Activated T-cell treated with anti-CD3 and anti-CD28 coated beads for 4 hours (primary cell): ENCODE measurements at places on chromosomes 16 and 17.

DNA sequence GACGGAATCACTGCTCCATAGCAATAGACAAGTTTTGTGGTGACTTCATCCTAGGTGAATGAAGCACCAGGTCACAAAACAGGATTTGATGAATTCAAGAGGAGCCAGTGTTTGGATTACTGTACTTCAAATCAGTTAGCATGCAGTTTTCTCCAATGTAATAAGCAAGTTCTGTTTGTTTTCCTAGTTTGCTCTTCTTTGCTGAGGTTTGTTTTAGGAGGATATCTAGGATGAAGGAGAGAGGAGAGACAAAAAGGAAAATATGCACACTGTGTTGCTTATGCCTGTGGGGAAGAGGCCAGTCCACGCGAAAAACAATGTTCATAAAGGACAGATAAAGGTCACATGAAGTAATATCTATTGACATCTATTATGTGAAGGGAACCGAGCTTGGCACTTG, 9.0 kb downstream of the KRT37 start:
- DNase-seq, result no peak

DNA sequence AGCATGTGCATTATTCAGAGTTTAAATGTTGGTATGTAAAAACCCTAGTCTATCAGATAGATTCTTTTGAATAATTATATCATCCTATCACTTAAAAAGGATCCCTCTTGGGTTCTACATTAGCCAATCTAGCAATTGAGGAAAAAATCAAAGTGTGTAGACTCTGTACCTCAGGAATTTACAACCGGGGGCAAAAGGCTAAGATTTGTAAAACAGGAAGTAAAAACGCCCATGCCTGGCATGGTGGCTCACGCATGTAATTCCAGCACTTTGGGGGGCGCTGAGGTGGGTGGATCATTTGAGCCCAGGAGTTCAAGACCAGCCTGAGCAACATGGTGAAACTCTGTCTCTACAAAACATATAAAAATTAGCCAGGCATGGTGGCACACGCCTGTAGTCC, 58.6 kb downstream of the SLC6A4 start:
- no peak for DNase-seq

- no peak for DNase-seq
These were observed 186.9 kb downstream of the ENGASE start for GRCh38 chr17:79261355-79262072.

DNA sequence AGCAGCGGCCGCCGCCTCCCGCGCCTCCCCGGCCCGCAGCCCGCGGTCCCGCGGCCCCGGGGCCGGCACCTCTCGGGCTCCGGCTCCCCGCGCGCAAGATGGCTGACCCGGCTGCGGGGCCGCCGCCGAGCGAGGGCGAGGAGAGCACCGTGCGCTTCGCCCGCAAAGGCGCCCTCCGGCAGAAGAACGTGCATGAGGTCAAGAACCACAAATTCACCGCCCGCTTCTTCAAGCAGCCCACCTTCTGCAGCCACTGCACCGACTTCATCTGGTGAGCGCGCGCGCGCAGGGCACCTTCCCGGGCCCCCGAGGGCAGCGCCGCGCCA, 258 bp downstream of the PRKCB start:
- DNase-seq, result no peak

DNA sequence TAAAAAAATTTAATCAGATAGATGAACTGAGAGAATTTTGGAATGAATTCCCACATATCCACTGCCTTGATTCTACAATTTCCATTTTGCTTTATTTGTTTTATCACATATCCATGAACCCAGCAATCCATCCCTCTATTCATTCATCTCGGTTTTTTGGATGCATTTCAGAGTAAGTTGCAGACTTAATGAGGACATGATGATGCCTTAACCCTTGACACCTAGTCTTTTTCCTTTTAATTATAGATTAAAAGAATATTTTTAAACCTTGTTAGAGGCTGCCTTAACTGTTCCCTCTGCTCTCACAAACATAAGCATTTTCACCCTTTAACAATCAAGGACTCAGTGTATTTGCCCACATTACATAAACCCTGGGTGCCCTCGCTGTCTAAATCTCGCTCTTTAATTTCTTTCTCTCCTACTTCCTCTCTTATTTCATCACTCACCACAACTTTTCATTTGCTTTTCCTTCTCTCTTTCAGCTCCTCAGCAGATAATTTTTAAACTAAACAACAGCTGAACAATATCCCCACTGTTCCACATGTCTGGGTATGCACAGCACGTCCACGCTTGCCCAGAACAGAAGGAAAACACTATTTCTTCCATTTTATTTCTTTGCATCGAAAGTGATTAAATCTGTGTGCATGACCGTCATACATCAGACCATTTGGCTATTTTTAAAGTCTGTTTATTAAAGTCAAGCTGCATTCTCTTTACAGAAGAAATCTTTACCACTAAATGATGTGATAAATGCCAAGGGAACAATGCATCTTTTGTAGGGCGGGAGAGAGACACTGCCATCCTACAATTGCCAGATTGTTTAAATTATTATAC, 39.9 kb downstream of the IQCK start:
- DNase-seq, result no peak

GRCh38 chr17:51526507-51526906, 266.2 kb downstream of the UTP18 start:
- DNase-seq, result no peak

- DNase-seq, result no peak
These were observed 241.7 kb downstream of the SEC14L1 start for GRCh38 chr17:77382356-77382911.

DNA sequence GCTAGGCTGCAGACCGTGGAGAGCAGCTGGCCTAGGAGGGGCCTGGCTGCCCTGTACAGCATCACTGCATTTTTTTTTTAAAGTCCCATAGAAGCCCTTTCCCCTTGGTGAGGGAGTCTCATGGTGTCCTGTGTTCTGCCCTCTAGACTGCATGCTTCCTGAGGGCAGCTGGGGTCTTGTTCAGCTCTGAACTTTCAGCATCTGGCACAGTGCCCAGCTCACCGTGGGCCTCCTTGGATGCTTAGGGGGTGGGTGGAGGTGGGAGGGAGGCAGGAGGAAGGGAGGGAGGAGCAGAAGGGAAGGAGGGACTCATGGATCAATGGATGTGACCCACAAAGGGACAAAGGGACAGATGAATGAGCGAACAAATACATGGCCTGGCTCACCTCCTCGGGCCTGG, 63.4 kb upstream of the TMEM97 start:
- DNase-seq, result no peak

DNA sequence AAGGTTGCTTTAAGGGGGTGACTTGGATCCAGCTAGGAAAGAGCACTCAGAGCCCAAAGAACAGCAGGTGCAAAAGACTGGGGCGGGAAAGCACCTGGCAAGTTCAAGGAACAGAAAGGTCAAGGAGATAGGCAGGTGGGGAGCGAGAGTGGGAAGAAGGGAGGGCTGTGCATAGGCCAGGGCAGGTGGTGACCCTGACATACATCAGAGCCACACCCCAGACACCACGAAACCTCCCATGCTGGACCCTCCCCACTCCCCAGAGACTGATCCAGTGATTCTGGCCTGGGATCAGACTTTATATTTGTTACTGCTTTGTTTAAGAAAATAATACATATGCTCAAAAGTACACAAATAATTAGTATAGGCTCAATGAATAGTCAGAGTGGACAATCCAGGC, 48.5 kb upstream of the RBFOX3 start:
- DNase-seq, result no peak

GRCh38 chr17:73634629-73635028, 9.6 kb downstream of the SDK2 start:
- no peak for DNase-seq

DNA sequence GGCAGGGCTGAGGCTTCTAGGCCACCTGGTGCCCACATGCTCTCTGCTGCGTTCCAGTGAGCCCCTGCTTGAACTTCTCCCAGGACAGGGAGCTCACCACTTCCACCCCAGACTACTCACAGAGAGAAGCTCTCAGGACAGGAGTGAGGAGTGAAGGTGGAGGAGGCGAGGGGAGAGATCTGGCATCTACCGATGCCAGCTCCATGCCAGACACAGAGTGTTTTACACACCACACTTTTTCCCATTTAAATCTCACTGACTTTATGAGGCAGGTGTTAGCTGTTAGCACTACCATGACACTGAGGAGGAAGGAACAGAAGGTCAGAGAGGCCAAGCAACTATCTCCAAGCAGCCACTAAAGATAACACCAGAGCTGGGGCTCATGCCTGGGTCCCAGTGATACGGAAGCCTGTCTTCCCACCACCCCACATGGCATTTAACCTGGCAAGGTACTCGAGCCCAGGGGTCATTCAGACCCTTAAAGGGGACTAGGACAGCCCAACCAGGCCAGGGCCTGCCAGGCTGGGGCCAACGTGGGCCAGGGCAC, 6.8 kb downstream of the FAM83G start:
- DNase-seq, result no peak

DNA sequence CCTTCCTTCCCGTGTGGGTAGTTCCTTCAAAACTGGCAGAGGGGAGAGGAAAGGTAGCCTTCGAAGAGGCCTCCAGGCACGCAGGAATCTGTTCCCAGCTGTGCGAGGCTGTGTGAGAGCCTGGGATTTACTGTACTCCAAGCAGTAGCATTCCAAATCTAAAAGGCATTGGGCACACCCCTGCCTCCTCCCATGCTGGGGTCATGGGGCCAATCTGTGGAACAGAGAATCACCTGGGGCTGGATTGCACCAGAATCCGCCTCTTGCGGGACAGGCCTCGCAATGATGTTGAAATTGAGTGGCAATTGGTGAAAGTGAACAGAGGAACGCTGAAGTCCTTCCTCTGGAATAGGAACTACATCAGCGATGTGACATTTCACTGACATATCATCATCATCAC, 72.5 kb upstream of the IRX3 start:
- no peak for DNase-seq

DNA sequence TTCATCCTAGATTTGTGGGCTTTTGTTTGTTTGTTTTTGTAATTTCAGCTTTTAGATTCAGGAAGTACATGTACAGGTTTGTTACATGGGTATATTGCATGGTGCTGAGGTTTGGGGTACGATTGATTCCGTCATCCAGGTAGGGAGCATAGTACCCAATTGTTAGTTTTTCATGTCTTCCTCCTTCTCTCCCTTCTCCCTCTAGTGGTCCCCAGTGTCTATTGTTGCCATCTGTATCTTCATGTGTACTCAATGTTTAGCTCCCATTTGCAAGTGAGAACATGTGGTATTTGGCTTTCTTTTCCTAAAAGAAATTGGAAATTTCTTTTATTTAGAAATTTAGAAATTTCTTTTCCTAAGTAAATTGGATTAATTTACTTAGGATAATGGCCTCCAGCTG, 37.1 kb upstream of the BCAS3 start:
- no peak for DNase-seq

GRCh38 chr17:61695779-61696337, 104.8 kb upstream of the NACA2 start:
- no peak for DNase-seq

- DNase-seq, result no peak
These were observed 12.2 kb upstream of the ZNF594 start for GRCh38 chr17:5203908-5204294.

DNA sequence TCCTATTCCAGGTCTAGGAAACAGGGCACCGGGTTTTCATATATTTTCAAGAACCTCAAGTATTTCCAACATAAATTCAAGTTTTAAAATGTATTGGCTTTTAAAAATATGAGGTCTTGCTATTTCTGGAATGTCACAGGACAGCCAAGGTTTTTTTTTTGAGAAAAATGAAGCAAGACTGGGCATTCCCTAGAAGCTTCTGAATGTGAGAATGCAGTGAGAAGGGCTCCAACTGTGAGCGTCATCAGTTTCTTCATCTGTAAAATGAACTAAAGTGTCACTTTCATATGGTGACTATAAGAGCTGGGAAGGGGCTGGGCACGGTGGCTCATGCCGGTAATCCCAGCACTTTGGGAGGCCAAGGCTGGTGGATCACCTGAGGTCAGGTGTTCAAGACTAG, 455.8 kb upstream of the MAF start:
- no peak for DNase-seq

- no peak for DNase-seq
These were observed 408.7 kb upstream of the PSMD7 start for GRCh38 chr16:73887911-73888310.

- no peak for DNase-seq
These were observed 45.6 kb upstream of the CLEC18B start for GRCh38 chr16:74466872-74467271.

- no peak for DNase-seq
These were observed 14.3 kb downstream of the DYNLL2 start for GRCh38 chr17:58097384-58098088.

GRCh38 chr17:18225642-18226283, 328 bp downstream of the LLGL1 start:
- DNase-seq, result no peak

DNA sequence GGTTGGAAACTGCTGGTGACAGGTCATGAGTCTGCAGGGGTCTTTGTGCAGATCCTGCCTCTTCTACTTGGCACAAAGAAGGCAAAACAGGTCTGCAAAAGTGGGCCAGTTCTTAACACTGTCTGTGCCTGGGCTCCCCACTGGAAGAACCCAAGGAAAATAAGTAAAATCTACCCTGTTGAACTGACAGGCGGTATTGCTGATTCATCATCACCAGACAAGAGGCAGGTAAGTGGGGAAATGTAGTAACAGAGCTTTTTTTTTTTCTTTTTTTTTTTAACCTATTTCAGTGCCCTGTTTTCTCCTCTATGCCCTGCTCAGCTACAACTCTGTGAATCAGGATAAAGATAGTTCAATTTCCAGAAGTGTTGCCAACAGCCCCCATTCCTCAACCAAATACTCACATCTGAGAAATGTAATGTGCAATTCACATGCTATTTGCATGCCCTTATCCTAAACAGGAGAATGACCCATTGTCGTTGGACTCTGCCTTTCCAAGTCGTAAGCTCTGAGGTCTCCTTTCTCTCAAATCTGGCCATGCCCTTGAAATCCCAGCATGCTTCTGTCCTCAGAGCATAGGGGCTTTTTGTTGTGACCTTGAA, 237.0 kb downstream of the SOX9 start:
- no peak for DNase-seq

GRCh38 chr17:81924557-81925532, 2.7 kb downstream of the MAFG start:
- no peak for DNase-seq

DNA sequence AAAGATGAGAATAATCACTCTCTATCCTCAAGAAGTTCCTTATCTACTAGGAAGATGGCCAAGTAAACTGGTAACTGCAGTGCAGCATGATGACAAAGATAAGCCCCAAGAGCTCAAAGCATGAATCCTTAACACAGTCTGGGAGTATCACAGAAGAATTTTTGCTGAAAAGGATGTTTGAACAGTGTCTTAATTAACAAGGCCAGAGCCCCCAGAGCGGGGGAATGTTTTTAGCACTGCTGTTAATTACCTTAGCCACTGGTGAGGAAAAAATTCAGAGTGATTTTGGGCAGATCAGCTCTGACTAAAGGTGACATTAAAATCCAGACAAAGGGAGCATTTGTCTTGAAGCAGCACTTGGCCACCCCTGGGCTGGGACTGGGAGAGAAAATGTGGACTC, 30.1 kb downstream of the ADAMTS18 start:
- DNase-seq, result no peak

- DNase-seq, result no peak
These were observed 9.4 kb upstream of the KCNJ2 start for GRCh38 chr17:70159980-70160379.
